ENCODE measurements at places on chromosomes 3 and 15.
A peak's percentile ranks its signal among the peaks of the same experiment; 100 is the strongest.

GRCh38 chr15:80121546-80121945 lies 31.3 kb upstream of the FAH start:
- DNase-seq: no peak

- DNase-seq: peak; percentile 69
Measured at GRCh38 chr3:179322286-179323196, at the start of gene ZNF639. Gene ZNF639 (plus strand): TSS chr3:179323031. CDS start chr3:179328294, 5,263 bp downstream.

- DNase-seq: no peak
Measured at GRCh38 chr15:36183201-36183600, 396.2 kb upstream of the CDIN1 start.

GRCh38 chr15:29888646-29889045 lies 66.4 kb upstream of the TJP1 start:
- DNase-seq: no peak

DNA sequence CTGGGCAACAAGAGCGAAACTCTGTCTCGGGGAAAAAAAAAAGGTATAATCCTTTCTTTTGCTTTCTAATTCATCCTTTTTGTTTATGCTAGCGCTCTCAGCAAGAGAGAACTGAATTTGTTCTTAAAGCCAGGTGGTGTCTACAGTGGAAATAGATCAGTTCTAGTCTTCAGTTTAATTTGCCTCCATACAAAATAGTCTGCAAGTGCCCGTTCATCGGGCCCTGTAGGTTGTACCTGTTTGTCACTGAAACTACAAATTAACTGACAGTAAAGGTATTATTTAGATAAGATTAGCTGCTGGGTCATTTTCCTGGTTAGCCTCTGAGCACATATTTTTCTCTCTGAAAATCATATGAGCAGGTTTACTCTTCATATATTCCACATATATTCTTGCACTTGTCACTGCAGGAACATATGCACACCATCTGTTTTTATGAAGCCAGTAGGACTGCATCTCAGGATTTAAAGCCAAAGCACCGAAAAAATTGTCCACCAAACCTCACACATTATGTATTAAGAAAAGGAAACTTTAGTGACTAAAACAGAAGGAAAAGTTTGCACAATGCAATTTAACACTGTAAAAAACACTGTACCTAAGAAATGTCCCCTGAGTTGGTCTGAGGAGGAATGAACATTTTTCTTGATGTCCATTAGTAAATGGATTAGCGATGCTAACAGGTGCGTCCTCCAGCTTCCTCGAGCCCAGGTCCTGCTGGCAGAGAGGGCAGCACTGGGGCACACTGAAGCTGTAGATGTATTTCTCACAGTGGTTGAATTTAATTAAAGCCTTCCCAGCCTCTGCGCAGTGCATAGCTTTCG lies 437 bp downstream of the MKRN2OS start:
- DNase-seq: no peak
